ENCODE measurements at places on chromosomes 13 and 19. TPM values are rescaled to one million over a fixed set of nuclear protein-coding genes. Genes with fewer than 3 reads are reported as not detected.

- DNase-seq, result no peak
Measured at GRCh38 chr19:13722146-13722545, 42.2 kb upstream of the MRI1 start.

GRCh38 chr13:47798194-47798593 is 202.9 kb downstream of the SUCLA2 start:
- DNase-seq, result no peak

GRCh38 chr19:45276284-45276687 is 25.2 kb downstream of the MARK4 start:
- DNase-seq, result no peak

- DNase-seq, result peak; percentile 53
Measured at GRCh38 chr19:4390017-4390566, 10.3 kb downstream of the SH3GL1 start.

- no peak for DNase-seq
Measured at GRCh38 chr13:33610438-33611120, 207.4 kb upstream of the RFC3 start.

DNA sequence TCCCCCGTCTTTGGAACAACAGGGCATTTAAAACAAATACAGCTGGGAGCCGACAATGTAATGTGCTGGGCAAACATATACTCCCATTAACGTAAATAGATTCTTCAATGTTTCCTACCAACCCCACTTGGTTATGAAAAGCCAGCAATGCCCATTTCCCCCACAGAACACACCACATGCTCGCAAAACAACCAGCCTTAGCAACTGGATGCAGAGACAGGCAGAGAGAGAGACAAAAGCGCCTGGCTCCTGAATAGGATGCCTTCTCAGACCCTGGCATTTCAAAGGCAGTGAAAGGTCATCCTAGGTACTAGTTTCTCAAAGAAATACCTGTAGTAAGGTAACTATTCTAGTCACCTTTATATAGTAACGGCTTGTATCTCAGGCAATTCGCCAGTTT is 462.9 kb downstream of the ITGBL1 start:
- DNase-seq, result no peak

Gene ZNF426
- 10.7 TPM for polyA plus RNA-seq

Gene ZNF492
- 1.2 TPM for polyA plus RNA-seq

Gene LHB
- polyA plus RNA-seq, result not detected

Gene PDX1
- polyA plus RNA-seq, result 20.0 TPM

Gene LILRB2
- polyA plus RNA-seq, result 2.6 TPM

Gene TFPT
- 16.6 TPM for polyA plus RNA-seq

Measured in large intestine (tissue), 12 donors.